Fibroblast of lung (primary cell): ENCODE measurements at places on chromosomes 2 and 18. TPM values are rescaled to one million over a fixed set of nuclear protein-coding genes. Genes with fewer than 3 reads are reported as not detected.

DNA sequence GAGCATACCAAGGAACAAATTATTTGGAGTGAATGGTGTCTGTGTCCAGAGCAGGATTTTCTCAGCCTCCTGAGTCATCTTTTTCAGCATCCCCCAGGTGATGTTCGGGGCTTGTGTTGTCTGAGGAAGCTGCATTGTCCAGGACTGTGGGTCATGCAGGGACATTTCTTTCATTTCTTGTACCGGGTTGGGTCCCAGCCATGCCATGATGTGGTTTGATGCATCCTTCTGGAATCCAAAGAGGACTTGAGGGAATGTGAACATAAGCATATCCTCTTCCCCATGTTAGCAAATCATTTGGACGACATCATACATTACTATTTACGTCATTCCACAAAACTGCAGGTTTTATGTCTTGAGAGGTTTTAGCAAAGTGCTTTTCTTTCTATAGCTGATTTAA is 797.8 kb downstream of the CCDC85A start:
- peak; percentile 6 for DNase-seq

DNA sequence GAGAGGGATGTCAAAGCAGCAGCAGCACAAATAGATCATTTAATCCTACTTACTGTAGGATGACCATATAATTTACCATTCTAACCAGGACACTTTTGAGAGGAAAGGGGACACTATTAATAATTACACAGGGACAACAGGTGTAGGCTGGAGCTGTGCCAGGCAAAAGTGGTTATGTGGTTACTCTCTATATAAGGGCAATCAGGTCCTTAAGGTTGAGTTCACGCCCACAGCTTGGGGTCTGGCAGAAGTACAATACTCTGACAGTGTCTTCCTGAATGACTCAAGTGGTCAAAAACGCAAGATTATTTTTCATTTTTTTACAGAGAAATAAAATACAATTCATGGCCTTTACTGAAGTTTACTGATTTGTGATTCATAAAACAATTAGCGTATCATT is 2.8 kb downstream of the PREPL start:
- peak; percentile 38 for DNase-seq

GRCh38 chr2:127618551-127619202 is 27.3 kb upstream of the GPR17 start:
- DNase-seq: no peak

DNA sequence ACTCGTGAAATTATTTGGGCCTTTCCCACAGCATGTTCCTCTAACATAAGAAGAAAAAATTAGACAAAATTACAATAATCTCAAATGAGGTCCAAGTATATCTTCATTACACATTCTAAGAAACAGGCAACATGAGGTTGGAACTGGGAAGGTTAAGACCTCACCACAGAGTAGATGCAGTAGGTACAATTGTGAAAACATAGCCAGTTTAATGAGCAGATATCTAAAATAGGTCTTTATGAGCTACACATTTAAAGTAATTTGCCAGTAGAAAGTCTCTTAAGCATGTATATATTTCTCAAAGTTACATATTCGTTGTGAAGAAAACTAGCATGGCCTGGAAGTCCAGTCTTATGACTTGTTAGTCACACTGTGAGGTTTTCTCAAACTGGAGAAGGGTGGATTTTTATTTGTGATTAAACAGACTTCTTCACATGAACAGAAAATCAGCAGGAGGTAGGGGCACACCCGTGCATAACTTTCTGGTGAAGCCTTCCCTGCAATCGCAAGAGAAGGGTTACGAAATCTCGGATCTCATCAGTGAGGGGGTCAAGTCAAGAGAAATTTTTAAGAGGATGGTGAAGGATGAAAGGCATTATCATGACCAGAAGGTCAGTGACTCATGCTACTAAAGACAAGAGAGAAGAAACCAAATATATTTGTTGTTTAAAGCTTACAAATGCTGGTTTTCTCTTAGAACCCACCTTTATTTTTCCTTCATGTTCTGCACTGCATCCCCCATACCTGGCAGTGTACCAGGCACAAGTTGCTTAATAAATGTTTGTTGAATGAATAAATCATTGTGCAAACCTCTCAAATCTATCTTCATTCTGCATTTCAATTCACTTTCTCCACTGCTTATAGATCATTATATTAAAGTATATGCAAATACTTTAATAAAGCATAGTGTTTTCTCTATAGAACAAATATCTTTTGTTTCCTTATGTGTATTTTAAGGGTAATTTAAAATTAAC is 5.1 kb upstream of the RAB27B start:
- peak; percentile 88 for DNase-seq

GRCh38 chr18:47832348-47832747 is 98.1 kb downstream of the SMAD2 start:
- no peak for DNase-seq

DNA sequence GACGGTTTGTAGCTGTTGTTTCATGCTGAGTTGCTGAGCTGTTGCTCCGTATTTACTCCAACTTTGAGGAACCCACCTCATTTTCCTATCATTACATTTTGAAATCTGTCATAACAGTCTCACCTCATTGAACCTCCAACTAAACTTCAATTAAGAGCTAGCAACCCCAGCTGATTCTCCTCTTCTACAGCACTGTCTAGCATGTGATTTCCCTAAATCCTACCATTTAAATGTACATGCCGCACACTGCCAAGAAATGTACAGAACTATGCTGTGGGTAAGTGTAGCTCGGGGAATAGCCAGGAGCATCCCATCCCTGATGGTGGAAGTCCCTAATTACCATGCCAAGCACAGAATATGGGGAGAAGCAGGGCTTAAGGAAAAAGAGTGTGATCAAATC is 299.9 kb downstream of the AFF3 start:
- DNase-seq: no peak

DNA sequence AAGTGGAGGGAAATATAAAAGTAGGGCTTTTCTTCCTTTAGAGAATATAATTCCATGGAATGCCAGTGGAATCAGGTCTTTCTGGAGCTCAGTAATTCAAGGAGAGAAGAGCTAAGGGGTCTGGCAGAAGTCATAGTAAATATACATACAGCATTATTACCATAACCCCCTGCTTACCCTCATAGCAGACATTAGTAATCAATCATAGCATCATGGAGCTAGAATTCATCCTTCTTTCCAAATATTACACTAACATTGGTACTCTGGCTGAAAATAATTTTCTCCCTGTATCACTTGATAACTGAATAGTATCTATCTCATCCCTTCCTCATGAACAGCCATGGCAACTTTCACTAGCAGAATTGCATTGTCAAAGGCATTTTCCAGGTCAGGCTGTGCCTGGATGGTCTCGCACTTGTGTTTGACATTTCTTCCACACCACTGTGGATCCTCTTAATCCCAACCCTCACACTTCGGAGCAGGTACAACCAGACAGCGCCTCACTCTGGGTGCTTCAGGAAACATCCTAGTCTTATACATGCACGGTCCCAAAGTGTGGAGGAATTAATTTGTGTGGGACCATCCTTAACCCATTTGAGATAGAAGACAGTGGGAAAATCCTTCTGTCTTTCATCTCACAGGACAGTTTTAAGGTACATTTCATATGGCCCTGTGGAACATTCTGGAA is 84.2 kb upstream of the SEC11C start:
- DNase-seq: peak; percentile 8

DNA sequence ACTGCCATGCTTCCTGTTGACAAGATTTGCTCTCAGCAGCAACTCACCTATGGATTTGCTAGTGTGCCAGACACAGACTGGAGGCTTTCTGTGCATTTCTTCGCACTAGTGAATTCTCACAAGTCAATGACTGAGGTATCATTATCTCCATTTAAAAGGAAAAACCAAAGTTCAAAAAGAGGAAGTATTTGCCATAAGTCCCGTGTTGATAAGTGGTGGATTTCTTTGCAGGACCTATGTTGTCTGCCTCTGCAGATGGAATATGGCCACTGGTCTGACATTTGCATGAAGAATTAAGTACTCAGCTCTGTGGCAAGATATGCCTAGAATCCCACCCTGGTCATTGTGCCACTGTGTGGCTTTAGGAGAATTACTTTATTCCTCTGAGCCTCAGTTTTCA is 299.6 kb downstream of the PAX3 start:
- no peak for DNase-seq

GRCh38 chr2:119702203-119702917 is 23.4 kb downstream of the TMEM177 start:
- DNase-seq: no peak

- DNase-seq: no peak
Measured at GRCh38 chr2:215466097-215466909, 30.4 kb upstream of the FN1 start.

DNA sequence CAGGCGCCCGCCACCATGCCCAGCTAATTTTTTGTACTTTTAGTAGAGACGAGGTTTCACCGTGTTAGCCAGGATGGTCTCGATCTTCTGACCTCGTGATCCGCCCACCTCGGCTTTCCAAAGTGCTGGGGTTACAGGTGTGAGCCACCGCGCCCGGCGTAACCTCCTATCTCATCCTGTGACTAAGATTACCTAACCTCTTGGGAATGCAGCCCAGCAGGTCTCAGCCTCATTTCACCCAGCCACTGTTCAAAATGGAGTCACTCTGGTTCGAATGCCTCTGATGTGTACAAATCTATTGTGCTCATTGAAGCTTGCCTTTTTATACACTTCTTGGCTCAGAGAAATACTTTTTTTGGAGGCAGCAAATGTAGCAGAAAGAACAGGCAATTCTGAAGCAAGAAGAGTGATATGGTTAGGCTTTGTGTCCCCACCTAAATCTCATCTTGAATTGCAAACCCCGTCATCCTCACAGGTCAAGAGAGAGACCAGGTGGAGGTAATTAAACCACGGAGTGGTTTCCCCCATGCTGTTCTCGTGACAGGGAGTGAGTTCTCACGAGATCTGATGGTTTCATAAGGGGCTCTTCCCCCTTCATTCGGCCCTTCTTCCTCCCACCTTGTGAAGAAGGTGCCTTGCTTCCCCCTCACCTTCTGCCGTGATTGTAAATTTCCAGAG is 60.6 kb downstream of the SLC4A3 start:
- no peak for DNase-seq

- DNase-seq: no peak
Measured at GRCh38 chr2:149899390-149899789, 311.8 kb upstream of the MMADHC start.

DNA sequence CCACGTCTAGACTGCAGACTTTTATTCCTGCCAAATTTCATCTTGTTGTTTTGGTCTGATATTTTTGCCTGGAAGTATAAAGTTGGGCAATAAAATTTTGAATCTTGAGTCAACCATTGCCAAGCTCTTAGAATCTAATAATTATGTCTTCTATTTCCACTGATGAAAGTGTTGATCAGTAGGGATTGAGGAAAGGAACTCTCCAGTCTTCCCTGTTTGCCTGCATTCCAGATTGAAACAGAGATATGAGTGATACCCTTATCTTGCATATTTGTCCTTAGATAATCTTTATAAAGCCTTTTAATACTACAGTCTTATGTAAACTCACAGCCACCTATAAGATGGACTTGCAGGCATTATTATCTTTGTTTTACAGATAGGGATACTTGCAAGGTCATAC is 45.5 kb upstream of the UBE2E3 start:
- no peak for DNase-seq

DNA sequence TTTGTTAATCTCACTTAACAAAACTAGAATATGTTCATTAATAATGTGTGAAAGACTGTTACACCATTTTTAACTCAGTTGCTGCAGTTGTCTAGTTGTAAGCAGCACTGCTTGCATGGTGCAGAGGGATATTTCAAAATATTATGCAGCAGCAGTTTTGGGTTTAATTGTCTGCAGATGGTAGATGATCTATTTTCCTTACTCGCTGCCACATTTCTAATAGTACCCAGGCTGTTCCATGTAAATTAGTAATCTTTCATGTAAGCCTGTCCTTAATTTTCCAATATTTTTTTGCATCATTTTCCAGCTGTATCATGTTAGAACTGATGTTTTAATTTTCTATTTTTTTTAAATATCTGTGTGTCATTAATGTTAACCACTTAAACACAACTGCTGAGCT is 488.1 kb upstream of the RAB12 start:
- no peak for DNase-seq

- DNase-seq: no peak
Measured at GRCh38 chr18:649341-649740, 8.1 kb upstream of the TYMS start.

GRCh38 chr18:37284260-37284659 is 281.3 kb downstream of the CELF4 start:
- DNase-seq: no peak

MLPH gene
- 3.1 and 4.8 TPM in 2 replicates for polyA plus RNA-seq

ATP6V1B1 gene
- 0.85 and 1.0 TPM in 2 replicates for polyA plus RNA-seq

NOSTRIN gene
- polyA plus RNA-seq: 0.46 and 1.3 TPM in 2 replicates

RAPH1 gene
- polyA plus RNA-seq: 9.0 and 14.1 TPM in 2 replicates

BOK gene
- polyA plus RNA-seq: 14.8 and 21.2 TPM in 2 replicates

MC2R gene
- not detected in 2 replicates for polyA plus RNA-seq
